ENCODE measurements at places on chromosomes 6 and 20.

GRCh38 chr20:53124803-53125202 is 152.6 kb downstream of the TSHZ2 start:
- no peak for DNase-seq

GRCh38 chr6:6595952-6596351 is 7.4 kb downstream of the LY86 start:
- no peak for DNase-seq

GRCh38 chr6:116556065-116556464 is 2.5 kb downstream of the CALHM4 start:
- DNase-seq = no peak

GRCh38 chr6:12112540-12113189 is 100.6 kb downstream of the HIVEP1 start:
- no peak for DNase-seq

- DNase-seq = no peak
Observed at GRCh38 chr20:2104236-2104635, 2.6 kb downstream of the STK35 start.

GRCh38 chr6:44715188-44715587 is 327.7 kb downstream of the CDC5L start:
- DNase-seq = no peak

- DNase-seq = no peak
Observed at GRCh38 chr6:157937318-157937717, 44.3 kb upstream of the SYNJ2 start.

All from stimulated activated CD4-positive, alpha-beta T cell treated with anti-CD3 and anti-CD28 coated beads, Interleukin-2, amount 100 ng/mL, for 24 hours (primary cell).